ENCODE measurements at places on chromosomes 5 and 9.

DNA sequence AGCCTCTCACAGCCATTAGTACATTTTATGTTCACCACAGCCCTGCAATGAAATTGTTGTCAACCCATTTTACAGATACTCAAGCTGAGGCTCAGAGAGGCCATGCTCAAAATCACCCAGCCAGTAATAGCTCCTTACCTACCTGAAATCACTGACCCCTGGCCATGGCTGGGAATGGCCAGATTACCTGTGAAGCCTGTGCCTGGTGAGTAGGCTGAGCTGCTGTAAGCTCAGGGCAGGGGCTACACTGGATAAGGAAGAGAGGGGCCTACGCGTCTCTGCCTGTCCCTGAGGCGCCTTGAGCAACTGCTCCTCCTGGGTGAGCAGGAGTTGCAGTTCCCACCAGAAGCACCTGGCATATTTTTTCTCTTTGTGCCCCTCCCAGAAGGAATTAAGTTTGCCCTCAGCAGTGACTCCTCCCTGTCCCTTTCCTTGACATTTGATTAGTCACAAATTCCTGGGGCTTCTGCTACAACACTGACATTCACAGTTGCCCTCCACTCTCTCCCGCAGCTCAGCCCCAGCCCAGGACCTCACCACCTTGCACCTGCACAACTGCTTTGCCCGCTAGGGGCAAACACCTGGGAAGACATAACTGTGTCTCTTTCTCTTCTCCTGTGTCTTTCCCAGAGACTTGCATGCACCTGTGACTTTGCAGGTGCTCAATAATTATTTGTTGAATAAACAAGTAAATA, 5.7 kb downstream of the CLTB start:
- DNase-seq, result no peak

DNA sequence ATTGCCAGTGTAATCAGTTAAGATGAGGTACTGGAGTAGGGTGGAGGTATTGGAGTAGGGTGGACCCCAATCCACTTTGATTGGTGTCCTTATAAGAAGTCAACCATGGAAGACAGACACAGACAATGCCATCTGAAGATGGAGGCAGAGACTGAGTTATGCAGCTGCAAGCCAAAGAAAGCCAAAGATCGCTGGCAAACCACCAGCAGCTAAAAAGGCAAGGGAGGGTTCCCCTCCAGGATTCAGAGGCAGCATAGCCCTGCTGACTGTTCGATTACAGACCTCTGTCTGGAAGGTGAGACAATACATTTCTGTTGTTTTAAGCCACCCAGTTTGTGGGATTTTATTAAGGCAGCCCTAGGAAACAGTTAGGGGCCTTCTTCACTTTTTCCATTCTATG, 30.5 kb upstream of the CKMT2 start:
- DNase-seq, result no peak

GRCh38 chr9:86546712-86547111, 192.5 kb upstream of the TUT7 start:
- no peak for DNase-seq

- DNase-seq, result peak; percentile 6
Observed at GRCh38 chr9:94817291-94818177, 91.0 kb downstream of the AOPEP start.

GRCh38 chr5:133319244-133319643, 267.4 kb downstream of the HSPA4 start:
- no peak for DNase-seq

GRCh38 chr9:13863112-13863511, 450.8 kb downstream of the NFIB start:
- DNase-seq, result no peak

- no peak for DNase-seq
Observed at GRCh38 chr5:81553567-81554212, 159.8 kb upstream of the ACOT12 start.

GRCh38 chr5:141745390-141745789, 63.4 kb upstream of the ARAP3 start:
- DNase-seq, result no peak

Data from prostate gland (tissue), 2 donors.